Spinal cord (tissue), 10 donors: ENCODE measurements at places on chromosomes 7 and 10. TPM values are rescaled to one million over a fixed set of nuclear protein-coding genes. Genes with fewer than 3 reads are reported as not detected.

ITPRID1 gene
- total RNA-seq: not detected

TSPAN33 gene
- 16.4 TPM for total RNA-seq

ADRA2A gene
- total RNA-seq: 6.6 TPM

HOXA4 gene
- 2.5 TPM for total RNA-seq

ANKRD61 gene
- total RNA-seq: 0.20 TPM

PDE1C gene
- total RNA-seq: 24.0 TPM

OR2A42 gene
- 0.06 TPM for total RNA-seq

GIMAP6 gene
- 9.1 TPM for total RNA-seq

NKX2-3 gene
- total RNA-seq: not detected

CFAP46 gene
- 14.3 TPM for total RNA-seq

FEZF1 gene
- total RNA-seq: 0.77 TPM

NPSR1 gene
- total RNA-seq: 0.59 TPM

LRIT1 gene
- total RNA-seq: not detected

GRID2IP gene
- 0.39 TPM for total RNA-seq

ACTA2 gene
- 97.2 TPM for total RNA-seq

ICA1 gene
- total RNA-seq: 33.3 TPM

PITX3 gene
- total RNA-seq: 1.6 TPM

VGF gene
- 19.9 TPM for total RNA-seq

FRAT1 gene
- total RNA-seq: 3.0 TPM

C1QL3 gene
- total RNA-seq: 11.8 TPM

PTPRE gene
- 30.9 TPM for total RNA-seq

VWDE gene
- total RNA-seq: 2.6 TPM

FAM25C gene
- not detected for total RNA-seq

MSMB gene
- not detected for total RNA-seq

TAS2R41 gene
- total RNA-seq: not detected
